ENCODE measurements at places on chromosomes 4 and X.

- no peak for DNase-seq
Measured at GRCh38 chr4:15735536-15735935, 32.7 kb downstream of the BST1 start.

- peak; percentile 48 for DNase-seq
Measured at GRCh38 chr4:25767877-25768725, 94.7 kb downstream of the SEL1L3 start.

- peak; percentile 5 for DNase-seq
Measured at GRCh38 chrX:19887911-19888879, 795 bp upstream of the SH3KBP1 start.

DNA sequence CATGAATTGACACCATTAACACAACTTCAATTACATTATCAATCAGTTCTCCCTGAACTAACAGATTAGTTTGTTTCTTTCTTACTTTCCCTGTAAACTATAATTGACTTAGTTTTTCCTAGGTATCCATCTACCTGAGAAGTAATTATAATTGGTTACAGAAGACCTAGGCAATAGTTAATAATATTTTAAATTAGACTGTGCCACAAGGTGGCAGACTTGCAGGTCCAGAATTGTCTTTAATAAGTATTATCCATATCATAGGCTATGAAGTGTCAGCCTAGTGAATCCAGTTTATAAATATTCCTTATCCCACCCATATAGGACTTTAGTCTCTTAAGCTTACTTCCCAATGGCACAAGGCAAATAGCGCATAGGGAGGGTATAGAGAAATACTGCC lies 48.9 kb upstream of the FAM47B start:
- no peak for DNase-seq

DNA sequence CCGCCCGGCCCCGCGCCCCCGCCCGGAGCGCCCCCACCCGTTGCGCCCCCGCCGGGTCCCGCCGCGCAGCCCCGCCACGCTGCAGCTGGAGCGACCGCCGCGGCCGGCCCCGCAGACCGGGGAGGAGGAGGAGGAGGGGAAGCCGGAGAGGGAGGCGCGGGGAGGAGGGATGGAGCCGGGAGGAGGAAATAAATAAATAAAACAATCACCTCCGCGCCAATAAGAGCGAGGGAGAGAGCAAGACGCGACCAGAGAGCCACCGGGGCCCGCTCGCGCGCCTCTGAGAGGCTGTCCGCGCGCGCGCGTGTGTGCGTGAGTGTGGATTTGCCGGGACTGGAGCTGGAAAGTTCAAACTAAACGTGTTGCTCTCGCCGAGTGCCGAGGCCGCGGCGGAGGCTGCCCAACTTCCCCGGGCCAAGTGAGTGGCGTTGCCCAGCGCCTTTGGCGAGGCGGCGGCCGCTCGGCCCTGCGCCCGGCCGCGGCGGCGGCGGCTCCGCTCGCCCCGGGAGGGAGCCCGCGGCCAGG lies 2184.4 kb upstream of the TENM3 start:
- peak; percentile 27 for DNase-seq

- DNase-seq = no peak
Measured at GRCh38 chrX:107687445-107687844, 59.1 kb downstream of the PRPS1 start.

All from NCI-H1930 (cell line).